ENCODE measurements at places on chromosomes 1 and 21.

GRCh38 chr1:223715604-223716172 is 3.3 kb downstream of the CAPN2 start:
- no peak for DNase-seq

- DNase-seq: no peak
Observed at GRCh38 chr1:234240680-234241079, 132.6 kb upstream of the COA6 start.

DNA sequence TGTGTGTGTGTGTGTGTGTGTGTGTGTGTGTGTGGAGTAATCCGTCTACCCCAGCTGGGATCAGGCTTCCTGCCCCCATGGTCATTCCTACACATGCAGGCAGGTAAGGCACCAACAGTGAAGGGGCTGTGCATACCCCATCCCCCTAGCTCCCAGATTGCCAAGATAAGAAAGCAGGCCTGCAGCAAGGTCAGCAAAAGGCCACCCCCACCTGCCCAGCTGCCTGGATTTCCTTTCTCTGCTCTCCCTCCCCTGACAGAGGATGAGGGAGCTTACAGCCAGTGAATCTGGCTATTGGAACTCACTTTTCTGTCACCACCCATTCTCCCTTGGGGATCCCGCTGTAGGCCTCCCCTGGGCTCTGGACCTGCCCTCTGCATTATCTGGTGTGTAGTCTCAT is 7.9 kb downstream of the ALX3 start:
- DNase-seq: no peak

DNA sequence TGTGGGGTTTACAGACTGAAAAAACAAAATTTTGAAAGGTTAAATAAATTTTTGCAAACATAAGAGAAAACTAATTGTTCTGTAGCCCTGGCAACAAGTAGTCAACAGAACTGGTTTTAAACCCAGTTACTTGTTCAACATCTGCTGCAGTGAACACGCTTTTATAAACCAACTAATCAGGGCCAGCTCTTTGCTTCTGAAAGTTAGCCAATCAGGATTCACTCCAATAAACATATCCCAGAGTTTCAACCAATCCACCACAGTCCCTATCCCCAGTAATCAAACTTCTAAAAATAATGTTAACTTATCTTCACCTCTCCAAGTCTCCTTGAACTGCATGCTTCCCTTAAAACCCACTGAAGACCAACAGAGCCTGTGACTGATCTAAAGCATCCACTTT is 306.6 kb downstream of the CTH start:
- no peak for DNase-seq

DNA sequence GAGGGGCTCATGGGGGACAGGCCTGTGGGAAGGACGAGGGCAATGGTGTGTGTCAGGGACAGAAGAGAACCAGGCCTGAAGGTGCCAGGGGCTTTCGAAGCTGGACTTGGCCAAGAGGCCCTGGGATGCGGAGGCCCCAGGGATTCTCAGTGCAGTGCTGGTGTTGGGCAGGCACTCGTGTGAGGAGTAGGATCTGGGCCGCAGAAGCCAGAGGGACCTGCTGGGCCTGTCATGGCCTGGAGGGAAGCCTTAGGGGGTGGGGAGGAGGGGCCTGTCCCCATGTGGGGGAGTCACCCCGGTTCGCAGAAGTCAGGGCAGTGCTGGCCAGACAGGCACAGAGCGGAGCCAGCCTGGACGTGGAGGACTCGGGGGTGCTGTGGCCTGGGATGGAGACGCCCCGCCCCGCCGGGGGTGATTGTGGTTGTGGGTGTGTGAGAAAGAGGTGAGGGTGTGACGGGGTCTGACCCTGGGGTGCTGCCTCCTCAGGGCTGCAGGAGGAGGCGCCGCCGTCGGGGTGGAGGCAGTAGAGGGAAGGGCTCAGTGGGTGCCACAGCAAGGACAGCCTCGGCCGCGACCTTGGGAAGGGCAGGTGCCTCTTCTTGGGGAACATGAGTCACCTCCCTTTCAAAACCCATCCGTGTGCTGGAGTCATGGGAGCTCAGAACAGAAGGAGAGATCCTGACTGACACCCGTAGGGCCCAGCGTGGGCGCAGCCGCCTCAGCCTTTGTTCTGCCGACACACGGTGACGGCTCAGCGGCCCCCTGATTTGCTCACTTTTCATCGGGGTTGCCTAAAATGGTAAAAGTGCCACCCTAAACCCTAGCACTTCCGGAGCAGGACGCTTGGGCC is 33.9 kb downstream of the FAAP20 start:
- no peak for DNase-seq

GRCh38 chr1:246492611-246493245 is 14.4 kb downstream of the SMYD3 start:
- no peak for DNase-seq

DNA sequence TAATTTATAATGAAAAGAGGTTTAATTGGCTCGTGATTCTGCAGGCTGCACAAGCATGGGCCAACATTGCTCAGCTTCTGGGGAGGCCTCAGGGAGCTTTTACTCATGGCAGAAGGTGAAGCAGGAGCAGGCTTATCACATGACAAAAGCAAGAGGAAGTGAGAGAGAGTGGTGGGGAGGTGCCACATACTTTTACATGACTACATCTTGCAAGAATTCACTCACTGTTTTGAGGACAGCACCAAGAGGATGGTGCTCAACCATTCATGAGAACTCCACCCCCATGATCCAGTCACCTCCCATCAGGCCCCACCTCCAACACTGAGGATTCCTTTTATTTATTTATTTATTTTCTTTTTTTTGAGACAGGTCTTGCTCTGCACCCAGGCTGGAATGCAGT is 5.5 kb upstream of the PLEKHM2 start:
- no peak for DNase-seq

DNA sequence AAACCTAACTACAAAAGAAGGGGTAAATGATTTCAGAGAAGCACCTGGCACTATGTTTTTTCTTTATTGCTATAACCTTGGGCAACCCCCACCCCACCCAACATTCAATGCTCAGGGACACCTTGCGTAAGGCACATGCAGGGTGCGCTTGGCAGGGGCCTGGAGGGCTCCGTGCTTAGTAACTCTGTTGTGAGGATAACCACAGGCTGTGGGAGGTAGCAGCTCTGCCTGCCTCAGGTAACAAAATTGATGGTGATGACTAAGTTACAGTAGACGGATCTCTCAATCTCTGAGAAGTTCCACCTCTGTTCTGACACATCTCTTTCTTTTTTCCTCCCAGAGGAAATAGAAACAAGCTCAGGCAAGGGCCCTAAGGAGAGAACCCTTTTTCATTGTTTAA is 8.7 kb upstream of the CCN1 start:
- no peak for DNase-seq

DNA sequence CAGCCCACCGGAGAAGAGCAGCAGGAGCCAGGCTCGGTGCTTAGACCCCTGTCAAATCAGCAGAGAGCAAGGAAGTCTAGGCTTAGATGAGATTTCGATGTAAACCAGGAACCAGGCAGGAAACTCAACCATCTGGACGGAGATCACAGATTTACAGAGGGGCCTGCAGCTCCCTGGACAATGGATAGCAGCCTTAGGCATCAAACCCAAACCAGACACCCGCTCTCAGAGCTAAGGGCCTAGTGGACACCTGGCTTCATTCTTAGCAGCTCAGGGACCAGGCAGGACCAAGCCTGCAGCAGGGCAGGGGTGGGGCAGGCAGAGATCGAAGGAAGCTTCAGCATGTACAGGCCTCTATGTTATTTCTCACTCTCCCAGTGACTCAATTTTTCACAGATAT is 127.8 kb upstream of the FMN2 start:
- DNase-seq: no peak

DNA sequence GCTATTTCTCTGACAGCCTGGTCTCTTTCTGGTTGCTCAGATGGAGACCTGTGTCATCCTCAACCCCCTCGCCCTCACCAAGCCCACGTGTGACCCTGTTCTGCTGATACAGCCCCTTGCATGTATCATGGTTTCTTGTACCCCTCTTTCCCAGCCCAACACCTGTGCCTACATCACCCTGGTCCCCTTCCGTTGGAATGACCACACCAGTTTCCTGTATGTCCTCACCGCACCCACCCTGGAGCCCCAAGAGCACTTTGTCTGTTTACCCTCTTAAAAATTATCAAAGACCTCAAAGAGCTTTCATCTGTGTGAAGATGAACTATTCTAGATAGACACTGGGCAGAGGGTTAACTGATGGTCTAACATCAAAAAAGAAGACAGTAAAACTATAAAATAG is 179.5 kb downstream of the GALNT2 start:
- DNase-seq: no peak

DNA sequence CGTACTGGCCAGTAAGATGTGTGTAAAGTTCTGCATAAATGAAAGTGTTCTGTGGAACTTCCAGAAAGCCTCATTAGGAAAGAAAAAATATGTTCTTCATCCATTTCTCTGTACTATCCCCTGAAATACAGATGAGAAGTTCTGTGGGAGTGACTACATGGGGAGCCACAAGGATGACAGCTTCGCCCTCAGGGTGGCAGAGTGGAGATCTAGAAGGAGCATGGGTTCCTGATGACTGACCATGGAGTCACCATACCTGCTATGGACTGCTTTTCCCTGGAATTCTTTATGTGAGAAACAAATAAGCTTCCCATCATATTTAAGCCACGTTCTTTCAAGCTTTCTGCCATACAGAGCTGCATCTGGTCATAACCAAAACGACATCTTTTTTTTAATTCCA is 113.9 kb upstream of the RGS1 start:
- DNase-seq: no peak

DNA sequence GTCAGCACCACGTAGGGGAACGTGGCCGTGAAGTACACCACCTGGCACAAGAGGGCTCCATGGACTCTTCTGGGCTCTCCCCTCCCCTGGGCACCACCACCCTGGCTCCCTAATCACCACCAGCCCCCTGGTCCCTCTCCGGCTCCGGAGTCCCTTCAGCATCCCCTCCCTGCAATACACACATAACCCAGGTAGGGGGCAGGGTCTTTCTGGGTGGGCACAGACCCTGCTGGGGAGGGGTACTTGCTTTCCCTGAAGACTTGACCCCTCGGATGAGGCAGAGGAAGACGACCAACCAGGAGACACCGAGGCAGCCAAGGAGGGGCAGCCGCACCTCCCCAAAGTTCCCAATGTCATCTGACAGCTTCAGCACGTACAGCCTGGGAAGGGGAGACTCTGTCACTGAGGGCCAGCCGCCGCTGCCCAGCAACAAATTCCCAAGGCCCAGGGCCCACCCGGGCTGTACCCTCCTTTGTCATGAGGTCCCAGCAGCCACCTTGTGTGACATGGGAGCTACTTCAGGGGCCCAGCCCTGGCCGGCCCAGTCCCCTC is 11.3 kb downstream of the CCDC24 start:
- DNase-seq: no peak

GRCh38 chr1:114122941-114123618 is 30.6 kb downstream of the SYT6 start:
- DNase-seq: no peak

GRCh38 chr1:90919900-90920299 is 101.9 kb downstream of the ZNF644 start:
- DNase-seq: no peak

DNA sequence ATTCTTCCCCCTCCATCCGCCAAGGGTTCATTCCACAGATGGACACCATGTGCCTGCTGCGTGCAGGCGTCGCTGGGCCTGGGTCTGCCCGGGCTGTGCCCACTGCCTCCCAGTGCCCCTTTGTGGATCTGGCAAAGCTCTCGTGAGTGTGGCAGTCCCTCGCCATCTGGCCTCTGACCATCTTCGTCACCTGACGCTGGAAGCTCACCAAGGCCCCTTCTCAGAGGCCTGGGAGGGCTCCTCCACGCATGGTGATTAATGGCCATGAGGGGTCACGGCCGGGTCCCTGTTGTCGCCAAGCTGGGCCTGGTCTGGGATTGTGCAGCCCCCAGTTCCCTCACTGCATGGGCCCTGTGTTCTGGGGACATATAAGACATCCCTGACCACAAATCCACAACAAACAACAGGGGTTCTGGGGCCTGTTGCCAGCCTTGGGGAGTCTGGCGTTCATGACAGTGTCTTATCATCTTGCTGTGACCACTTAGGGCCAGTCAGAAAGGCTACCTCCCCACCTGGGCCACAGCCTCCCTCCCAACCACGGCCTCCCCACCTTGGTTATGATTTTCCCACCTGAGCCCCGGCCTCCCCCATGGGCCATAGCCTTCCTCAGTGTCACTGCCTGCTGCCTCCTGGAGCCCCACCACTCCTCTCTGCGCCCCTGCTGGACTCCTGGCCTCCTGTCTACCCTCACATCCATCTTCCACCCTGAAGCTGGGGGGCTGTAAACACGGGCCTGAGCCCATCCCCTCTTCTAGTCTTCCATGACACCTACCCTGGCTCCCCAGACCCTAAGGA is 27.9 kb downstream of the SLC45A1 start:
- DNase-seq: no peak

- DNase-seq: no peak
Observed at GRCh38 chr1:207277241-207277640, 44.2 kb upstream of the CD55 start.

DNA sequence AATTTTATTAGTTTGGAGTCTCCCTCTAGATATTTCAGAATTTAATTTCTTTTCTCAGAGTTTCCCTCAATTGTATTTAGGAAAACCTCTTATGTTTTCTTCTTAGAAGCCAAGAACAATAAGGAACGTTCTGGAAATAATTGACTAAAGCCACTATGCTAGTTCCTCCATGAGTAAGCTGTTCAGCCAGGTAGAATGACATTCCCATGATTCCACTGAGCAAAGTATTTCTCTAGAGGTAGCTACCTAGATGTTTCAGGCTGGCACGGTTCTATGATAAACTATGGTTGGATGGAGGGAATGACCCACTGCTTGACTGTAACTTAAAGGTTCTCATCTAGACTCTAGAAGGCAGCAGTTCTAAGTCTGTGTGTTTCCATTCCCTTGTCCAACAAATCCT is 62.4 kb downstream of the CLDN17 start:
- no peak for DNase-seq

DNA sequence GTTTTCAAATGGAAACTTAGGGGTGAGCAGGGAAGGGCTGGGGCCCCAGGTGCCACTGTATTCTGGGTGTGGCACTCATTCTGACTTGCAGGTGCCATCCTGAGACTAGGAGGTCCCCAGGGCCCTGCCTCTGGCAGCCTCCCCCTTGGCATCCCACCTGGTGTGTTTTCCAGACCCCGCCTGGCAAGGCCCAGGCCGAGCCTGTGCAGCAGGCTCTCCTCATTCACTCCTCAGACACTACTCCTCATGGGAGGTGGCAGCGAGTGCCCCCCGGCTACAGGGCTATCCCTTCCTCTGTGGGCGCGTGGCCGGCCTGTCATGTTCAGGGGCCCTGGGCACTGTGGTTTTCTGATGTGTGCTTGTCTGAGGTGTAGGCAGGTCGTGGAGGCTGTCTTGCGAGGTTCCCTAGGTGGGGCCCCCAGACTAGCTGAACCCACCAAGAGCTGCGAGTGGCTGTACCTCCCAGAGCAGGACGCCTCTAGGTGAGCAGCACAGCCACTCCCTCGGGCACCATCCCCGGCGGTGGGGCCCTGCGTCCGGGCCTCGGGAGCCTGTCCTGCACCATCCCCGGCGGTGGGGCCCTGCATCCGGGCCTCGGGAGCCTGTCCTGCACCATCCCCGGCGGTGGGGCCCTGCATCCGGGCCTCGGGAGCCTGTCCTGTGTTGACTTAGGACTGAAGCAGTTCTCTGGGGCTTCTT is 13.2 kb downstream of the SLX9 start:
- DNase-seq: no peak

- DNase-seq: no peak
Observed at GRCh38 chr1:23210351-23210785, 6.9 kb downstream of the HTR1D start.

Measured in left lobe of liver (tissue), 2 donors.